Esophagus muscularis mucosa (tissue), 4 donors: ENCODE measurements at places on chromosomes 5 and 9. TPM values are rescaled to one million over a fixed set of nuclear protein-coding genes. Genes with fewer than 3 reads are reported as not detected.

Gene TAF9
- total RNA-seq = 32.8 TPM

GRCh38 chr5:89003563-89004036, 120.6 kb upstream of the MEF2C start:
- no peak for DNase-seq

- no peak for DNase-seq
Measured at GRCh38 chr9:21525174-21525573, 43.1 kb upstream of the IFNE start.

Gene IER5L
- total RNA-seq = 24.2 TPM
